Stimulated activated CD8-positive, alpha-beta memory T cell treated with anti-CD3 and anti-CD28 coated beads, Interleukin-7, amount 100 ng/mL, for 1 hour (primary cell): ENCODE measurements at places on chromosomes 16 and 17.
A peak's percentile ranks its signal among the peaks of the same experiment; 100 is the strongest.

DNA sequence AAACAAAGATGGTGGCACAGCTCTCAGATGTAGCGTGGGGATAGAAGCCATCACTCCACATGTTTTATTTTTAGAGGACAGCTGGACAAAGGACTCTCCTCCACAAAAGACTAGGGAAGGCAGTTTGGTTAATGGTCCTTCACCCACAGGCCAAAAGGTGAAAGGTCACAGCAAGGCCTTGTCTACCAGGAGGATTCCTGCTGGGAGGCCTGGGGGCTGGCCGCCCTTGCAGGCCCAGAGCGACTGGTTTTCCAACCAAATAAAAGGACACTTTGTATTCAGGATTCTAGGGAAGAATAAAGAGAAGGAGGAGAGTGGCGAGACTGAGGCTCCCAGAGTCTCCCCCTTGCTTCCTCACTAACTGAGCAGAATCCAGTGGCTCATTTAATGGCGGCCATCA lies 94.3 kb downstream of the AXIN2 start:
- no peak for DNase-seq

GRCh38 chr16:48136547-48137360 lies 19.0 kb downstream of the ABCC12 start:
- DNase-seq, result no peak

GRCh38 chr17:46869975-46870803 lies 18.8 kb downstream of the WNT9B start:
- DNase-seq, result no peak

GRCh38 chr16:79283578-79283977 lies 317.0 kb downstream of the MAF start:
- no peak for DNase-seq

- DNase-seq, result no peak
Observed at GRCh38 chr17:57747221-57748017, 2.3 kb upstream of the CCDC182 start.

DNA sequence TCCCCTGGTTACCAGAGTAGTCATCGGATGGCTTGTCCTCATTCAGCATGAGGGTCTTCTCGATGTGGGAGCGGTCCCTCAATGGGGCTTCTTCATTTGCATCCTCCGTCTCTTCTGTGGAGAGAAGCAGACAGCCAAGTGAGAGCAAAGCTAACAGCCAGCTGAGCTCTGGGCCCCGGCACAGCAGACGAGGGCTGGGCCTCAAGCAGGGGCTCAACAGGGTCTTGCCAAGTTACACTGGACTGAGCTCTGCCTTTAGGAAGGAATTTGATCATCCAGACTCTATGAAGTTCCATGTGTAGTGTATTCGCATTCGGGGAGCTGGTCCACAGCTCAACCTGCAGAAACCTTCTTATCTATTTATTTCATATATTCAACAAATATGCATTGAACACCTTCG lies 37.4 kb downstream of the SRL start:
- DNase-seq, result no peak

- no peak for DNase-seq
Observed at GRCh38 chr16:78184238-78185183, 85.1 kb downstream of the WWOX start.

GRCh38 chr17:72268431-72268830 lies 147.6 kb downstream of the SOX9 start:
- no peak for DNase-seq

DNA sequence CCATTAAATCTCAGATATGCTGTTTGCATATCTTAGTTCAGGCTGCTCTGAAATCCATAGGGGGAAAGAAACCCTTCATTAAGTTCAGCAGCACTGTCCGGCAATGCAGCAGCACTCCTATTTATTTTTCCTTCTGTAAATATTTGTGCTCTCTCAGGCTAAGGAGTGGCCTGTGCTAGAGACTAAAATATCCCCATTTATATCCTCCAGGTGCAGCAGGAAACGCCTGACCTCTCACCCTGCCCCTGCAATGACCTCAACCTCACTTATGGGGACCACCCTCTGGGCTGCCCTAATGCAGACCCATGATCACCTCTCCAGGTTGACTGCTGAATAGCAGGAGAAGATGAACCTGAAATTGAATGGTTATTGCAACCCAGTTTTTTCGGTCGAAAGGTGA lies 165.0 kb upstream of the ELAC2 start:
- no peak for DNase-seq

DNA sequence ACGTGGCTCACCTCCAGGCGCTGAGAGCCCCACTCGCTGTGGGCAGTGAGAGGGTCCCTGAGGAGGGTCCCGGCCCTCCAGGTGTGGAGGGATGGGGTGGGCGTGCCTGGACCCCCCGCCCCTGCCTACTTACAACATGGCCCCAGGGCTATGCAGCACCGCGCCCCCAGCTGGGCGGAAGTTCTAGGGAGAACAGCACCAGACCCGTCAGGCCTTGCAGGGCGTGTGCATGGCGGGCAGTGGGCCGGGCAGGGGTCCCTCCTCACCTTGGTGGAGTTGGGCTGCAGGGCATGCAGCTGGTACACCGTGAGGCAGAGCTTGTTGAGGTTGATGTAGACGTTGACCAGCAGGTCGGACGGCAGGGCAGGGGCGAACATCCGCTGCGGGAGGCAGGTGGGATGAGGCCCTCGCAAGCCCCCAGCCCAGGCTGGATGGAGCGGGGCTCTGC lies 2.7 kb downstream of the SMIM22 start:
- no peak for DNase-seq

DNA sequence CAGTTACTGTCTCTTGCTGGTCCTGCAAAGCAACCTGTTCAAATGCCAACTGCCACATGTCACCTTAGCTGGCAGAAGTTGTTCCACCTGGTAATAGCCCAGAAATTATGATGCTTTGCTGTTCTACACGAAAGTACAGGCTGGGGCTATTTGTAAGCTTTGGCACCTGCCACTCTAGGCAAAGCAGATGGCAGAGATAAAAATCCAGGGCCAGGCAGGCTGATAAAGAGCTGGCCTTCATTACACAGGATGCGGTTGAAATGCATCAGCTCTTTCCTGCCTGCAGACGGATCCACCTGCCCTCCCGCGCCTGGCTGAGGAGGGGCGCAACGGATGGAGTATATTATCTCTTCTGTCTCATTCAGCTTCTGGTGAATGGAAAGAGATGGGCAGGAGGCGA lies 29.3 kb upstream of the KDM8 start:
- DNase-seq, result peak; percentile 13

DNA sequence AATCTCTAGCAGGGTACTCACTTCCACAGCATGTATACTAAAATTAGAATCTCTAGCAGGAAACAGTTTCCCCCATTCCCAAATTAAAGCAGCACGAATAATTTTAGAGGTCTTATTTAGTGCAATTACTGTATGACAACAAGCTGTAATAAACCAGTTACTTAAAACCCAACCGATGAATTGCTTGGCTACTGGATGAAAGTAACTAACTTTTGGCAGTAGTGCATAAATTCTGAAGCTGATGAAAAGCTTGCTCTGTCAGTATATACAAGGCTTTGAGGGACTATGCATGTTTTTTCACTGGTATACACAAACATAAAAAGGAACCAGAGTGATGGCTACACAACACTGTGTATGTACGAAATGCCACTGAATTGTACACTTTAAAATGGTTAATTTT lies 89.4 kb downstream of the CFDP1 start:
- no peak for DNase-seq

DNA sequence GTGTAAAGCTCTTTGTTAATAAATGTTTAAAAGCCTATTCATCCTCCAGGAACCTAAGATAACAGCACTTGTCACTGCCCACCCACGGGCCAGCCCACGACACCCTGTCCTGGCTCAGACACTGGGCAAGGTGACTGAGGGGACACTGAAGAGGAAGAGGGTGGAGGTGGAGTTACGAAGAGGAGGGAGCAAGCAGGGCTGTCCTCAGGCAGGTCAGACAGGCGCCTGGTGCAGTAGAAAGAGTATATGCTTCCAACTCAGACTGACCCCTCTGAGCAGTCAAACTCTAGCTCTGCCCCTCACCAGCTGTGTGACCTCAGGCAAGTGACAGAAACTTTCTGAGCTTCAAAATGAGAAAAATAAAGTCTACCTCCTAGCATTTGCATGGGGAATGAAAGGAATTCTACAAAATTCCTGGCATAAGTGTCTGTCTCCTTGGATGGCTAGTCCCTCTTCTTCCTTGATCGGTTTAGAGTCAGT lies 22.8 kb downstream of the TEX2 start:
- DNase-seq, result no peak

DNA sequence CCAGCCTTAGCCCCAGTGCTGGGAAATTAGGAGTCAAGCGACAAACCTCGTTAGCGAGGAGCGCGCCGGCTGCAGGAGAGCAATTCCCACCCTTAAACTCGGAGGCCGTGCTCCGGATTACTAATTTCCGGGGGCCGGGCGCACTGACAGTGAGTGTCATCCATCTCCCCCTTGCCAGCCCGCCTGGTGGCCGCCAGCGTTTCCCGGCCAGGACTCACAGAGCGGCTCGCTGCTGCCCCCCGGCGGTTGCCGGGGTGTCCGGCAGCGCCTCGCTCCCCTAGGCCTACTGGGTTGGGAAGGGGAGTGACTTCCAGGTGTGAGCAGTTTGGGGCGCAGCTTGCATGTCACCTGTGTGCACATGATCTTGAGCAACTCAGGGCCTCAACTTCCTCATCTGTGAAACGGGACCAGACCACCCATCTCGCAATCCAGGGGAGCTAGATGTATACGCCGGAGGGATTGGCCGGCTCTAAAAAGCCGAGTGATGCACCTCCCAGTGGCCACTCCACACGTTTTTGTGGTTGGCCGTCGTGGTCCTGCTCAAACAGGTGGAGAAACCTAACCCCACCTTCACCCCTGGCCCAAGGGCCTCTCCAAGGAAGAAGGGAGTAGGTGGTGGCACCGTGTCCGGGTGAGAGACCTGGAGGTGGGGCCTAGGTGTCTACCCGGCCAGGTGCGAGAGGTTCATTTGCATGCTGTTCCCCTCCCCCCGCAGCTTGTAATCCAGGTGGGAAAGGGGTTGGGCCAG lies 2.5 kb upstream of the GSE1 start:
- DNase-seq, result peak; percentile 82

- no peak for DNase-seq
Observed at GRCh38 chr16:495127-495748, 32.3 kb upstream of the CAPN15 start.

DNA sequence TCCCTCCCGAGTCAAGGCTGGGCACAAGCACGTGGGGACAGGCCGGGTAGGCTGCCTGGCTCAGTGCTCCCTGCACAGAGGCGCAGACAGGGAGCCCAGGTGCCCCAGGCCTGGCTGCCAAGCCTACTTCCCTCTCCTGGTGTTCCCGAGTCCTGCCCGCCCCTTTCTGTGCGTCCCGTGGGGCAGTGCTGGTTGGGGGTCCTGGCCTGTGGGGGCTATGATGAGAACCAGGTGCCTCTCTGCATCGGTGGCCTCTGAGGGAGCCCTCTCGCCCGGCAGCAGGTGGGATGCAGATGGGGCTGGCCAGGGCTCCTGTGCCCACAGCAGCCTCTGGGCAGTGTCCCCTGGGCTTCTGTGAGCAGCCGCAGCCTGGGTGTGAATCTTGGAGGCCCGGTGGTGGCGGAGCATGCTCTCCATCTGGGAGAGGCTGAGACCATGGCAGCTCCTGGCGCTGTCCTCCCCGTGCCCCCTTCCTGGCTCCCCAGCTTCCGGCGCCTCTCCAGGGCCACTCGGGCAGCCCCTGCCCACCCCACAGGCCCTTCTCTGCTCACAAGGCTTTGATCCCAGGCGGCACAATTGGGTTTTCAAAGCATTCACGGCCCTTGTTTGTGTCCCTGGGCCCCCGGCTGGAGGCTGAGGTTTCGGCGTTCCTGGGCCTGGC lies 7.2 kb downstream of the CENPX start:
- no peak for DNase-seq

GRCh38 chr17:72191921-72192799 lies 71.3 kb downstream of the SOX9 start:
- no peak for DNase-seq

- no peak for DNase-seq
Observed at GRCh38 chr17:50036455-50037261, 19.3 kb upstream of the ITGA3 start.

GRCh38 chr16:86584726-86585721 lies 6.7 kb downstream of the FOXL1 start:
- DNase-seq, result no peak

DNA sequence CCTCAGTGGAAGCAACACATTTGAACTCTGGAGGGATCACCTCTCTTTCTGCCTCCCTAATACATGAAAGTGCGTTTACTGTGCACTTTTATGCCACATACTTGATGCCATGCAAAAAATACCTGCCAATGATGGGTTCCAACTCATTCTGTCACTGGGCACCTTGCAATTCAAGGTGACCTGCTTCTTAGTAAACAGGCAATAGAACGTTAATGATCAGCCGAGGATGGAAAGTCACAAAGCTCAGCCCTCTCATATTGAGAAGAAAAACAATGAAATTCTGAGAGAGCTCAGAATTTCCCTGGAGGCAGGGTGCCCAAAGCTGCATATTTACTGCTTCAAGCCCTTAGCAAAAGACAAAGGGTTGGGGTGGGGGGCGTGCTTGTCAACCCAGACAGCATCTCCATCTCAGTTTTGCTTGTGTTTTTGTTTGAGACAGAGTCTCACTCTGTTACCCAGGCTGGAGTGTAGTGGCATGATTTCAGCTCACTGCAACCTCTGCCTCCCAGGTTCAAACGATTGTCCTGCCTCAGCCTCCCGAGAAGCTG lies 23.2 kb downstream of the LITAF start:
- no peak for DNase-seq

DNA sequence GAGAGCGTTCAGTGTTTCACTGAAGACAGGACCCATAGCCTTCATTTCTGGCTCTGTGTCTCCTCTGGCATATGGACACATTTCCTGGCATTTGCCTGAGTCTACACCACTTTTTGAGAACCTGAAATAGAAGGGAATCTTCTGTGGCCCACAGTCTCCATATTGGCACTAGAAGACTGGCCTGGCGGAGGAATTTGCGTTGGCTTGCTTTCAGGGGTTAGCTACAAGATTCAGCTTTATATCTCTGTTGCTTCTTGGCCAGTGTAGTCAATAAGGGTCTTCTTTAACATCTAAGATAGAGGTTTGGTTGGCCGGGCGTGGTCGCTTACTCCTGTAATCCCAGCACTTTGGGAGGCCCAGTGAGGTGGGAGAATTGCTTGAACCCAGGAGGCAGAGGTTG lies 12.8 kb upstream of the CLEC18C start:
- no peak for DNase-seq

DNA sequence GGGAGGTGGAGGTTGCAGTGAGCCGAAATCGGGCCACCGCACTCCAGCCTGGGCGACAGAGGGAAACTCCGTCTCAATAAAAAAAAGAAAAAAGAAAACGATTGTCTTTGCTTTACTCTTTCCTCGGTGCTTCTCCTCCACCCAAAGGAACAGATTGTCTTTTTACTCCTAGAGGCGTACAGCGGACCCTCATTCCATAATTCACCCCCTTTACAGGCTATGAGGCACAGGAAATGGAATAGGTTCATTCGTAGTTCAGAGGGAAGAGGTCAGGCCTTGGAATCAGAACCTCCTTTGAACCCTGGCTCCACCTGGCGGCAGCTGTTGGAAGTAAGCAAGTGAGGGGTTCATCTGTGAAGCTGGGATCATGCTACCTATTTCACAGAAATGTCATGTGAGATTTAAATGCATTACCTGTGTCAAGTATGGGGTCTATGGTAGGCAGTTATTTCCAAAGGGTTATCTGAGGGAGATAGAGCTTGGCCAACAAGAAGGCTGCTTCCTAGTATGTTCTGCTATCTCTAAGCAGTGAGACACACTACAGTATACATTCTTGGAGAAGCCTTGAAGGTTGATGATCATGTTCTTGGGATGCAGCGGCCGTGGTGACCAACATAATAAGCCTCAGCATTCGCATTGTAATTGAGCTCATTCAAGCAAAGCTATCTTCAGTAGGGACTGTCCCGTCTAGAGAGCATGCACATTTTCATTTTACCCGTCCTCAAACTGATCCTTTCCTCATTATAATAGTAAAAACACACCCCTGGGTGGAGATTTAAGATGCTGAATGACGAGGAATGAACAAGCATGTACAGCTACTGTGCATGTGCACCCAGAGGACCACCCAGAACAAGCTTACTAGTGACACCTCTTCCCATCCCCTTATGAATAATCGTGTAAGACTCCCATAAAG lies 18.7 kb upstream of the ZNF689 start:
- peak; percentile 87 for DNase-seq
